Right cardiac atrium (tissue), 5 donors: ENCODE measurements at places on chromosomes 7 and 10. TPM values are rescaled to one million over a fixed set of nuclear protein-coding genes. Genes with fewer than 3 reads are reported as not detected.

GRCh38 chr7:72316148-72316547, 96.0 kb downstream of the CALN1 start:
- no peak for DNase-seq

DNA sequence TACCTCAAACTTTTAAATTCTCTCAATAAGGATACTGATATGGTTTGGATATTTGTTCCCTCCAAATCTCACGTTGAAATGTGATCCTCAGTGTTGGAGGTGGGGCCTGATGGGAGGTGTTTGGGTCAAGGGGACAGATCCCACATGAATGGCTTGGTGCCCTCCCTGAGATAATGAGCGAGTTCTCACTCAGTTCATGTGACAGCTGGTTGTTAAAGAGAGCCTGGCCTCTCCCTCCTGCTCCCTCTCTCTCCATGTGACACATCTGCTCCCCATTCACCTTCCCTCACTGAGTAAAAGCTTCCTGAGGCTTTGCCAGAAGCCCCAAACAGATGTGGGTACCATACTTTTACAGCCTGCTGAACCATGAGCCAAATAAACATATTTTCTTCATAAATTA, 19.2 kb downstream of the ABCB4 start:
- no peak for DNase-seq

GRCh38 chr7:157001920-157002818, 8.3 kb downstream of the MNX1 start:
- DNase-seq = no peak

DNA sequence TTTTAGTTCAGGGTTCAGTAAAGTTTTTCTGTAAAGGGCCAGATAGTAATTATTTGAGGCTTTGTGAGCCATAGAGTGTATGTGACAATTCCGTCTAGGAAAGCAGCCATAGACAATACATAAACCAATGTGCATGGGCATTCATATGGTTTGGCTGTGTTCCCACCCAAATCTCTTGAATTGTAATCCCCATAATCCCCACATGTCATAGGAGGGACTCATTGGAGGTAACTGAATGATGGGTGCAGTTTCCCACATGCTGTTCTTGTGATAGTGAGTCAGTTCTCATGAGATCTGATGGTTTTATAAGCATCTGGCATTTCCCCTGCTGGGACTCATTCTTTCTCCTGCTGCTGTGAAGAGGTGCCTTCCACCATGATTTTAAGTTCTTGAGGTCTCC, 29.9 kb downstream of the SEC61G start:
- no peak for DNase-seq

- no peak for DNase-seq
Observed at GRCh38 chr10:45136256-45136655, 135.5 kb downstream of the ZNF22 start.

HOXA10 gene
- not detected for total RNA-seq
